ENCODE measurements at places on chromosomes 5 and 9.

DNA sequence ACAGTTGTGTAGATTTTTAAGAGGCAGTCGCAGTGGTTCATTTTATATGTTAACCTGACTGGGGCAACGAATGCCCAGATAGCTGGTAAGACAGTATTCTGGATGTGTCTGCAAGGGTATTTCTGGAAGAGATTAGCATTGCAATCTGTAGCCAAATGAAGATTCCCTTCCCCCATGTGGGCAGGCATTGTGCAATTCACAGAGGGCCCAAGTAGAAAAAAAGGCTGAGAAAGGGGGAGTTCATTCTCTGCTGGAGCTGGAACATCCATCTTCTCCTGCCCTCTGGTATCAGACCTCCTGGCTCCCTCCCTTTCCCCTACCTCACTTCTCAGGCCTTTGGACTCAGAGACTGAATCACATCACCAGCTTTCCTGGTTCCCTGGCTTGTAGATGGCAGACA, 70.6 kb downstream of the TENT4A start:
- no peak for DNase-seq

DNA sequence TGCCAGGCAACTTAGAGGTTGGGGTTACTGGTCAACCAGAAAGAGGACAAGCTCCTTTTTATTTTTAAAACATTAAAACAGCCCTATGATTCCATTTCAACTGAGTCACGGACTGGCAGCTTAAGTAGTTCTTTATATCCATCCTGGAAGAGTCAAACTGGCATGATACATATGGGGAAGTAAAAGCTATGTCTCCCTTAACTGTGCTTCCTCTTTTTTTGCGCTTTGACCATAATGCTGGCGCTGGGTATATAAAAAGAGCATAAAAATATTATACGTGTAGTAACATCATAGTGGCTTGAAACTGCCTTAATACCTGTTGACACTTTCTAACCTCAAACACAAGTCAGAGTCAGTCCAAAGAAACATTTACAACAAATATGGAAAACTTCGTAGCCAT, 274.4 kb downstream of the CSNK1G3 start:
- DNase-seq: no peak

DNA sequence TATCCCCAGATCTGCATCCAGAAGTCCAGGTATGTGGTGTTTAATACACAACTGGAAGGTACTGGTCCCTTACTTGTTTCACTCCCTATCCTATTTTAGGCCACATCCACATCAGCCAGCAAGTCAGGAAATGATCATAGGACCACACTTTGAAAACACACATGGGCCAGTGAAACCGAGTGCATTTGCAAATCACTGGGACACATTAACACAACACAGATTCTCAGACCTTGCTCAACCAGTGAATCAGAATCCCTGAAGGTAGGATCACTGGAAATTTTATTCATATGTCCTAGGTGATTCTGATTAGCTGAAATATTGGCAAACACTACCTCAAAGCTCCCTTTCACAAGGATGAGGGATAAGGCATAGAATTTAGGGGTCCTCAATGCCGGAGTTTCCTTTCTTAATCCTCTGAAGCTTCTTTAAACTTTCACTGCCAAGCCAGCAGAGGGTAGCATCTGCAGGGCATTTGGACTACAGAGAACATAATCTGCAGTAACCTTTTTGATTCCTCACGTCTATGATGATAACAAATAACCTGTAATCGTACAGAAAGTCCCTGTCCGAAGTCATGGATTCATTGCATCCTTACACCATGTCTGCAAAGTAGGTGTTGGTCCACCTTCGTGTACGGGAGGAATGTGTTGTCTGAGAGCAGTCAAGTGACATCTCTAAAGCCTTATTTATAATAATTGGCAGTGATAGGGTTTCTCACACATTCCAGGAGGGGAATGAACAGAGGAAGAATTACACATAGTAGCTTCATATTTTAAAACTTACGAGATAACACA, 11.0 kb upstream of the ABLIM3 start:
- DNase-seq: peak; percentile 37

- DNase-seq: peak; percentile 60
These were observed 8.2 kb downstream of the PRRC2B start for GRCh38 chr9:131402073-131402472.

DNA sequence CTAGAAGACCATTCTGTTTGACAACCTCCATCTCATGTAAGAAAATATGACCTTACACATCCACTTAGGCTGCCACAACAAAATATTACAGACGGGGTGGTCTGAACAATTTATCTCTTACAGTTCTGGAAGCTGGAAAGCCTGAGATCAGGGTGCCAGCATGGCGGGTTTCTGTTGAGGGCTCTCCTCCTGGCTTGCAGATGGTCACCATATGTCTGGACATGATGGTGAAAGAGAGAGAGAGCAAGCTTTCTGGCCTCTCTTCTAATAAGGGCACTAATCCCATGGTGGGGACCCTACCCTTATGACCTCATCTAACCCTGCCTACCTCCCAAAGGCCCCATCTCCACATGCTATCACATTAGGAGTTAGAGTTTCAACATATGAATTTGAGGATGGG, 66.0 kb downstream of the AMBP start:
- DNase-seq: no peak

- no peak for DNase-seq
These were observed 151.5 kb downstream of the NR3C1 start for GRCh38 chr5:143251946-143252345.

GRCh38 chr9:127791085-127791484, 5.3 kb downstream of the CDK9 start:
- DNase-seq: no peak
